Stimulated activated CD8-positive, alpha-beta memory T cell treated with anti-CD3 and anti-CD28 coated beads, Interleukin-2, amount 100 ng/mL, for 1 hour (primary cell): ENCODE measurements at places on chromosomes 16 and 17.
A peak's percentile ranks its signal among the peaks of the same experiment; 100 is the strongest.

- DNase-seq = no peak
These were observed 75.0 kb downstream of the SPAG9 start for GRCh38 chr17:51045621-51046020.

GRCh38 chr17:37392024-37392590 lies 14.5 kb downstream of the ACACA start:
- DNase-seq = no peak

DNA sequence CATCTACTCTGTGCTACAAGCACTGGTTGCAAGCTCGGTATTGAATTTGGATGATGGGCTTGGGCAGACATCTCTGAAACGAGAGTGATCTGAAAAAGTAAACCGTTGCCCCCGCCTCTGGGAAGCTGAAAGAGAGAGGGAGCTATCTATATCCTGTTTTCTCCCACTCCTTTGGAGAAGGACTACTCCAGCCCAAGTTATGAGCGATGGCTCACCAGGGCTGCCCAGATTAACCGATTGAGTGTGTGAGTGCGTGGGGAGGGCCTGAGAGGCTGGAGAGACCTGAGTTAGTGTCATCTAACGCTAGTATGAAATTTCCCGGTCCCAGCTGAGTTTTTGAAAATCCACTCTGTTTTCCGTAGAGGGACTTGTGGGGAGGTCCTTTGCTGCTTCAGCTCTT lies 11.5 kb downstream of the MGAT5B start:
- DNase-seq = no peak

- no peak for DNase-seq
These were observed 48.8 kb downstream of the SDK2 start for GRCh38 chr17:73595479-73595878.

- DNase-seq = no peak
These were observed 70.2 kb downstream of the HIC1 start for GRCh38 chr17:2125013-2125535.

- DNase-seq = no peak
These were observed 560.7 kb upstream of the RBFOX1 start for GRCh38 chr16:6771956-6772355.

DNA sequence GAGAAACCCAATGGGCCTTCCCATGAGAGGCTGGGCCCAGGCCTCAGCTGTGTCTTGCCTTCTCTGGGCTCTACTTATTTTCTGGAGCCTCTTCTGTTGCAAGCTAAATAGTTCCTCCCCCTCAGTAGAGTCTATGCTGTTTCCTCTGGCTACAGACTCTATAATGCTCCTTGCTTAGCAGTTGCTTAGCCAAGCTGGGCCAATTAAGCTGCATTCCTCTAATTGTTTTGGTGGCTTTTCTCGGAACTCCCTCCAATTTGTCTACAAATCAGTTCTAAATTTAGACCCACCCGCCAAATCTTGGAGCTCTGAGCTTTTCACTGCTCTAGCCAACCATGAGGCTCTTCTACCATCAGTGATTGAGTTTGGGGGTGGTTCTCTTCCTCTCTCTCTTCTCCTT lies 302.7 kb upstream of the ASIC2 start:
- no peak for DNase-seq

- no peak for DNase-seq
These were observed 60.5 kb downstream of the RAP1GAP2 start for GRCh38 chr17:2856727-2857126.

DNA sequence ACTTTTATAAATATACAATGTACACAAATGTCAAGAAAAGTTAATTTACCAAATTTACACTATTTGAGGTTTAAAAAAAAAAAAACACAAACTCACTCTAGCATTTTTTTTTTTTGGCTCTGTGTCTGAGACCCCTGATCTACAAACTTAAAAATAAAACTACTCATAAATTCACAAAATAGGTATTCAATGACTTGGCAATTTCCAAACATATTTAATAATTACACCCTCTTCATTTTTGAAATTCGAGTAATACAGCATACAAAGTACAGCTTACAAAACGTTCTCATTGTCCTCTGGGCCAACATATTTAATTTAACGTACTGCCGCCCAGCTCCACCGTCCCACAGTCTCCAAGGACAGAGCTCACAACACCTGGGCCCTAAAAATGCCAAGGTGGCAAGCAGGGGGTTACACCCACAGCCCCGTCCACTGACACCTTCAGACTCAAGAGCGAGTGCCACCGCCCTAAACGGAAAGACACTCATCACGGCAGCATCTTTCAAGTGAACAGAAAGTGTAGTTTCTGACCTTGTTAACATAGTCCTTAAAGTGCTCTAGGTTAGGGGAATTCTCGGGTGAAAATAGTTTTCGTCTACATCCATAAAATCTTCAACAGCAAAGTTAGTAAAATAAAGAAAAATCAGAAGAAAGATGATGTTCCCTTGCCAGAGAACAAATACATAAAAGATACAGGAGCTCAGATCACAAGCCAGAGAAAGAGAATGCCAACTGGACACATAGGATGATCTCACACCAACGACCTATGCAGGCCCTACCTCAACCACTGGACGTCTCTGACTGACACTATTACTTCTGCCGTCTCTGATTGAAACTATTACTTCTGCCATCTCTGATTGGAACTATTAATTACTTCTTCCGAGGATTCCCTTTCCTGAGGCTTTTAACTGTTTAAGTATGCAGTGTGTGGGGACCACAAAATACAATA lies 4.2 kb downstream of the ADCY9 start:
- no peak for DNase-seq

- no peak for DNase-seq
These were observed 35.0 kb downstream of the NMT1 start for GRCh38 chr17:45096141-45096540.

- DNase-seq = no peak
These were observed 10.9 kb upstream of the SLC7A5 start for GRCh38 chr16:87880117-87880696.

DNA sequence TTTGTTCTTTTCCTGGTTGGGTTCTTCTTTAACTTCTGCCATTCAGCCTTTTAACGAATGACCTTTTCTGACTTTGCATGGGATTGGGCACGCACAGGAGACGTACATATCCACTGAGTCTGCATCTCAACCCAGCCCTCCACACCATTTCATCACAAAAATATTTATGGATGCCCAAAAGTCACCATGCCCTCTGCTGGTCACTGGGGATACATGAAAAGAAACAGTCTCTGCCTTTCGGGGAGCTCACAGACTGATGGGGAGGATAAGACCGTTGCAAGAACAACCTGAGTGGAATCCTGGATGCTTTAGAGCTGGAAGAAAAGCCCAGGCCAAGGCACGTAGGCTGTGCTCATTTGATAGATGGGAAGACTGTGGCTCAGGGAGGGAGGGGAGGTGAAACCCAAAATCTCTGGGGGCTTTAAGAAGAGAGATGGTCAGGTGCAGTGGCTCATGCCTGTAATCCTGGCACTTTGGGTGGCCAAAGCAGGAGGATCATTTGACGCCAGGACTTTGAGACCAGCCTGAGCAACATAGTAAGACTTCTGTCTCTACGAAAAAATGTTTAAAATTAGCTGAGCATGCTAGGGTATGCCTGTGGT lies 7.9 kb upstream of the MT2A start:
- no peak for DNase-seq

DNA sequence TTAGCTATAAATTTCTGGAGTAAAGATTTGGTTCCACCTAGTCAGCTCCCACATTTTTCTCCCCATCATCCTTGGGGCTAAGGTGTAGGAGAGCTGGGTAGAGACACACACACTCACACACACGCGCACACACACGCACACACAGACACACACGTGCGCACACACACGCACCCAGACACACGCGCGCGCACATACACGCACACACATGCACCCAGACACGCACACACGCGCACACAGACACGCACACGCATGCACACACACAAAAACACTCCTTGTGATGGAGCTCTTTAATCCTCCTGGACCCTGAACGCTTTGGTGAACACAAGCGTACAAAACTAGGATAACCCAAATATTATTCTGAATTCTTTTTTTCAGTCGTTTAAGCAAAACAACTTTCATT lies 253.6 kb downstream of the C16orf95 start:
- DNase-seq = no peak

GRCh38 chr16:22216191-22216831 lies 10.2 kb downstream of the EEF2K start:
- DNase-seq = no peak

DNA sequence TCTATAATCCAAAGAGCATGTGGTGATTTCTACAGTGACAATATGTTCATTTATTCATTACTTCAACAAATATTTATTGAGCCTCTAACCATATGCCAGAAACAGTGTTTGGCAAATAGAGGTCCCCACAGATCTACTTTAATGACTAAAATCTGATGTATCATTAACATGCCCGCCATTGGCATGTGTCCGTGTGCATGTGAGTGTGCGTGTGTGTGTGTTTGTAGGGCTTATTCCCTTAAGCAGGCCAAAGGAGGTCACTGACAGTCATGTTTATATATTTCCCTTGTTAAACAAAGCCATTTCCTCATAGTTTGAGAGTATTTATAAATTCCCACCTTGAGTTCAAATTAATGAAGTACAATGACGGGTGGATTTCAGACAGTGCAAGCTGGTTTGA lies 174.4 kb upstream of the IRX6 start:
- no peak for DNase-seq

GRCh38 chr16:85530370-85530739 lies 82.8 kb upstream of the GSE1 start:
- DNase-seq = no peak

- DNase-seq = no peak
These were observed 15.0 kb downstream of the GINS2 start for GRCh38 chr16:85673529-85674417.

GRCh38 chr17:78314683-78315354 lies 45.1 kb downstream of the SOCS3 start:
- no peak for DNase-seq

GRCh38 chr17:16122697-16123434 lies 92.5 kb downstream of the NCOR1 start:
- no peak for DNase-seq

DNA sequence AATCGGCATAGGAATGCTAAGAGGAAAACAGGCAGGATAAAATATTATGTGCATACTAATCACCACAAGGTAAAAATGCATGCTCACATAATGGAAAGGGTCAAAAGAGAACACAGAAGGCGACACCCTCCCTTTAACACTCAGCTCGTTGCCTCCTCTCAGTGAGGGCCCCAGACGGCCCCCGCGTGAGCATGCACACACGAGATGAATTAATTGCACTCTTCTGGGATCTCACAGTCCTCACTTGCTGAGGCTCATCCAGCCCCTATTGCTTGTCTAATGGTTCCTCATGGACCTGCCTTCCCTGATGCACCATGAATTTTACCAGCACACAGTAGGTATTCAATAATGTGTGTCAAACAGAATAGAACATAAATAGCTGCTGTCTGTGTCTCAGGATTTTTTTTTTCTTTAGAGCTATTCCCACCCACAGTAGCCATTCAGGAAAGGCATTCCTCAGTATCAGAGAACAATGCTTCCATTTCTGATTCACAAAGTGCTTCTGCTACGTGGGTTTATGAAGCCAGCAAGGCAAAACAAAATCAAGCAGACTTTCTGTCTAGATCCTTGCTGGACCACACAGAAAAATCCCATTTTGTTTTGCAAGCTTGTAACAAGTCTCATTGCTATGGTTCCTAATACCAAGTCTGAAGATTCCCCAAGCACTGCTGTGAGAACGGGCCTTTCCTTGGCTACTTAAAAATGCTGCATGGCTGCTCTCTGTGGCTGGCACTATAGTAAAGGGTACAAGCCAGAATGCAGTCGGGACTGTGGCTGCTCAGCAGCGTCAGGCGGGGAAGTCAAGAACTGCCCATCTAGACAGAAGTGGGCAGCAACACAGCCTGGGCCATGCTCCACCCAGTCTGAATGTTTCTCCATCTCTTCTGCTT lies 43.6 kb downstream of the TOM1L2 start:
- no peak for DNase-seq

GRCh38 chr17:8056232-8056975 lies 17.5 kb downstream of the ALOX15B start:
- peak; percentile 24 for DNase-seq

GRCh38 chr17:42531455-42532354 lies 4.3 kb upstream of the NAGLU start:
- peak; percentile 14 for DNase-seq

GRCh38 chr17:76528156-76528527 lies 9.4 kb downstream of the CYGB start:
- DNase-seq = no peak
